Nephron progenitor cell (in vitro differentiated cells): ENCODE measurements at places on chromosomes 7 and 10.

GRCh38 chr7:48398191-48398590, 226.9 kb downstream of the ABCA13 start:
- no peak for DNase-seq

GRCh38 chr7:104137971-104138370, 69.8 kb downstream of the ORC5 start:
- no peak for DNase-seq

DNA sequence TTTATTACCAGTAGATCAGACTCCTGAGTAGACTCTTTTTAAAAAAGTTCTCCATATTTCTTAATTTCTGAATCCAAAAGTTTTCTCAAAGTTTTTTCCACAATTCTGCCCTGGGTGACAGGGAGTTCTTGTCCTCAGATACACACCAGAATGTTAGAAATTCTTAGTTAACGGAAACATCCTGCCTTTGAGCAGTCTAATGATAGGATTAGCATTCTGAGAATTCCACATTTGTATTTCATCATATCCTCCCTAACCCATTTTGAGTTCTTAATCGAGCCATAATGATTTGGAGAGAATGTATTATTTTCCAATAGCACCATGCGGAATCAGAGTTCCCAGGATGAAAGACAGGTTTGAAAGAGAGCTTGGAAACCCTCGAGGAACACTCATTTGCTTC, 28.9 kb upstream of the MRPS33 start:
- DNase-seq, result no peak

DNA sequence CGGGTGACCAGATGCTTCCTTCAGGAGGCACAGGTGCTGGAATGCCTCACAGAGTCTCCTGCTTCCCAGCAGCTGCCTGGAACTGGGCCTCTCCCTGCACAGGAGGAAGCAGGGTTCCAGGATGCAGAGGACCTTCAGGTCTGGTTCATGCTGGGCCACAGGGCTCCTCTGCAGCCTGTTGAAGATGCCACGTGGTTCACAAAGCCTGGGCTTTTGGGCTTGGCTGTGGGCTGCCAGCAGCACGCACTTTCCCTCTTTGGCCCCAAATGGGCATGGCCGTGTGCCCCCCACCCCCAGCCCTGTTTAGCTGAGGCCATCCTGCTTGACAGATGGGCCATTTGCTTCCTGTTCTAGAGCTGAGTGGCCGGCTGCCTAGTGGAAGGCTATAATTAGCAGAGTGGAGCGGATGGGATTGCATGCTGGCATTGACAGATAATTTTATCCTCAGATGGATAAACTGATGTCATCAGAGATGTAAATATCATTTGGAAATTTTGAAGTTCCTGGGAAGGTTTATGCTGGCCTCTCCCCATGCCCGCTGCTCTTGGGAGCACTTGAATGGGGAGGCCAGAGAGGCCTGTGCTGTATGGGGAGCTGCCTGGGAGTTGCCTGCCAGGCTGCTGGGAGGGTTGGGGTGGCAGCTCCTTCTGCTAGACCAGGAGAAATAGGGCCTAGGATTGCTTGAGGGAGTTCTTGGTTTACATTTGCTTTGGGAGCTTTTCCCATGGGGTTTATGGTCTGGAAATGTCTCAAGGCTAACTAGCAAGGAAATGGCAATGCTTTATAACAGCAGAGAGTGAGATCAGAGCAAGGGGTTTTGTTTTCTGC, 28.2 kb downstream of the TSPAN15 start:
- no peak for DNase-seq

DNA sequence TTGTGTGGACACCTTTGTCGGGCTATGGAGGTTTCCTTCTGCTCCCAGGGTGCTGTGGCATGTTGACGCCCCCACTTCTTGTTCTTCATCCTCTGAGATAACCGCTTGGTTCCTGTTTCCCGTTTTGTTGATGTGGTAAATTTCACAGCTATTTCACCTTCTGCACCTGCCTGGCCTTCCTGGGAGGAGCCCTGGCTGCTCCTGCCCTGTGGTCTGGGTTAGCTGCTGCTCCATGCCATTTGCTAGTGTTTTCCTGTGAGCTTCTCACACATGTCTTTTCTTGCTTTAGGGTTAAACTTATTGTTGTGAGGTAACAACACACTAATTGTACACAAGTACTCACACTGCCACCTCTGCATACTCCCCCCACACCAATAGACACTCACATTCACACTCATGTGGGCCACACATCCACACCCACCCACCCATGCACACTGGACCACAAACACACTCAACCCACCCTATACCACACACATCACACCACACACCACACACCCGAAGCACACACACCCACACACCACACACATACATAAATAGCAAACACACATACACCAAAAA, 46.5 kb upstream of the MSMB start:
- no peak for DNase-seq

- no peak for DNase-seq
Observed at GRCh38 chr10:99849536-99849935, 67.1 kb downstream of the ABCC2 start.

DNA sequence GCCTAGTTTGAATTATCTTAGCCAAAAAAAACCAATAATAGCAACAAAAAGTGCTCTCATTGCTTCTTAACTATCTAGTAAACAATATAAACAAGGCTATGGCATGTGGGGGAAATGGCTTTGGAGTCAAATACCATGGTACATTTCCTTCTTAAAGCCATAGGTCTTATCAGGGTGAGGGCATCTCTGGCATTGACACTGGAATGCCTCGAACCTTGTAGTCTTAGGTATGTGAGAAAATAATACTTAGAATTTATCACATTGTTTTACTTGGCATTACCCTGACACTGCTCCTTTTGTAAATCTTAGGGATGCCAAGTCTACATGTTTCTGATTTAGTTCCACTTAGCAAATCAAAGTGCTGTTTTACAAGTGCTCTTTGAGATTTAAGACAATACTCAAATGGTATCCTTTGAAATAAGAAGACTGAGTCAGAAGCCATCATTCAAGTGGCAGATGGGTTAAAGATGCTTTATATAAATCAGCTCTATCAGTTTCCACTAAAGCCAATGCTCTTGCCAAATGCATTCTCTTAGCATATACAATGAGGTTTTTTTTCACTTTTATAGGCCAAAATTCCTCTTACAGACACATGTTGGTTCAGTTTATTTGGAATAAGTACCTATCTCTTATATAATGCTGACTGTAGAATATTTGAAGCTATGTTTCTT, 155.2 kb downstream of the HPSE2 start:
- DNase-seq, result no peak

GRCh38 chr7:67918158-67918557, 921.5 kb downstream of the TYW1 start:
- no peak for DNase-seq

DNA sequence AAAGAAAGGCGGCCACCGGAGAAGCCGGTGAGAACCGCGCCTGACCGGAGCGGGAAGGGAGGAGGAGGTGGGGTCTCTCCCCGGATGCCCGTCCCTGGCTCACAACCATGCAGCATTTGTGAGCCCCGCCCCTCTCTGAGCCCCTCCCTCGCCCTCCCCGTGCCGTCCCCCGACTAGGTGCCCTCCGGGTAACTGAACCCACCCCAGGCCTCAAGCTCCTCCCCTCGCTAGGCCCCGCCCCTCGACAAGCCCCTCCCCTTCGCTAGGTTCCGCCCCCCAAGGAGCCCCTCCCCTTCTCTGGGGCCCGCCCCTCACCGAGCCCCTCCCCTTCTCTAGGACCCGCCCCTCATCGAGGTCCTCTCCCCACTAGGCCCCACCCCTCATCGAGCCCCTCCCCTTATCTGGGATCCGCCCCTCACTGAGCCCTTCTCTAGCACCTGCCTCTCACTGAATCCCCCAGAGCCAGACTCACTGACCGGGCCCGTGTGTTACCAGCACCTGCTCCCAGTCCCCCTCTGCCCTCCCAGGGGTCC, 42.2 kb upstream of the HSPB1 start:
- DNase-seq, result peak; percentile 95

DNA sequence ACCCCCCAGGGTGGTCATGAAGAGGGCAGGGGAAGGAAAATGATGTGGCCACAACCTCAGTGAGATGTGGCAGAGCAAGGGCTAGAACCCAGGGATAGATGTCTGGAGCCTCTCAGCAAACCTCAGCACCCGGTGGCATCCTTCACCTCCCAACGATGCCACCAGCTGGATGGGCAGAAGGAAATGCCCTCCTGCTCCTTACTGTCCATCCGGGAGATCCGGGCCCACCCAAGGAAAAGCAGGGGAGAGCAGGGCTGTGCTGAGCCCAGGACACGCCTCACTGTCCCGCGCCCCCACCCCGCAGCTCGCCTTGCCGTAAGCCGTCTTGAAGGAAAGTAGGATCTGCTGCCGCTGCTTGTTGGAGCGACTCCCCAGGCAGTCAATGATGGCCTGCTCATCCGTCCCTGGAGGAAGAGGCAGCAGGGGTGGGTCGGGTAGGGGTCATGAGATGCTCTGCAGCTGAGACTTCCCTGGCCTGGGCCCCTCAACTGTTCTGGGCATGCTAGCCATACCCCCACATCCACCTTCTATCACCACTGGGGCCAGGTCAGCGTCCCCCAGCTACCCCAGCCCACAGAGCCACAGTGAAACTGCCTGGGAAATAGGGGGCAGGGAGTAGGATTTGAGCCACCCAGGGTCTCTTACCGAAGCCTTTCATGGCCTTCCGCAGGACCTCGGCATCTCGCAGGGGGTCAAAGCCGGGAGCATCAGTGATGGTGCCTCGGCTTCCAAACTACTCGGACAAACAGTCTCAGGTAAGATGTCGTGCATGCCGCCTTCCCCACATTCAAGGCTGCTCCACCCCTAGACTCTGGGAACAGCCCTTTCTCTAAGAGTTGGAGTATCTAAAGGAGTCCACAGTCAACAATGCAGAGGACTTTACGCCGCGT, 34.3 kb downstream of the PLAC9 start:
- DNase-seq, result no peak

GRCh38 chr7:112386619-112387018, 63.6 kb upstream of the IFRD1 start:
- DNase-seq, result no peak

DNA sequence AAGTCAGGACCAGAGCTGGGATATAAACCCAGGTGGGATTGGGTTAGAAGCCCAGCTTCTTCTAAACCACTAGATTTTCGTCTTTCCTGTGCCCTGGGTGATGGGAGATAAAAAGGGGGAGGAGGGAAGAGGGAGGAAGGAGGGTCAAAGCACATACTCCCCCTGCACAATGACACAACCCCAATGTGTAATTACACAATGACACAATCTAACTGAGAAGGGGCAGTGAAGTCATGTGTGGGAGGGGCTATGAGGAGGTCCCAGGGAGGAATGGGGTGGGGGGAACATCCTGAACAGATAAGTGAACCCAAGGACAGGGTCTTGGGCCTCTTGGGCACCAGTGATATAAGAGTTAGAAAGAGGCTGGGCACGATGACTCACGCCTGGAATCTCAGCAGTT, 44.5 kb downstream of the TECTB start:
- no peak for DNase-seq

GRCh38 chr10:17009212-17009700, 120.4 kb downstream of the CUBN start:
- no peak for DNase-seq

- no peak for DNase-seq
Observed at GRCh38 chr10:285216-285615, 150.0 kb downstream of the ZMYND11 start.

GRCh38 chr10:65735382-65735781, 1190.5 kb upstream of the LRRTM3 start:
- DNase-seq, result no peak

DNA sequence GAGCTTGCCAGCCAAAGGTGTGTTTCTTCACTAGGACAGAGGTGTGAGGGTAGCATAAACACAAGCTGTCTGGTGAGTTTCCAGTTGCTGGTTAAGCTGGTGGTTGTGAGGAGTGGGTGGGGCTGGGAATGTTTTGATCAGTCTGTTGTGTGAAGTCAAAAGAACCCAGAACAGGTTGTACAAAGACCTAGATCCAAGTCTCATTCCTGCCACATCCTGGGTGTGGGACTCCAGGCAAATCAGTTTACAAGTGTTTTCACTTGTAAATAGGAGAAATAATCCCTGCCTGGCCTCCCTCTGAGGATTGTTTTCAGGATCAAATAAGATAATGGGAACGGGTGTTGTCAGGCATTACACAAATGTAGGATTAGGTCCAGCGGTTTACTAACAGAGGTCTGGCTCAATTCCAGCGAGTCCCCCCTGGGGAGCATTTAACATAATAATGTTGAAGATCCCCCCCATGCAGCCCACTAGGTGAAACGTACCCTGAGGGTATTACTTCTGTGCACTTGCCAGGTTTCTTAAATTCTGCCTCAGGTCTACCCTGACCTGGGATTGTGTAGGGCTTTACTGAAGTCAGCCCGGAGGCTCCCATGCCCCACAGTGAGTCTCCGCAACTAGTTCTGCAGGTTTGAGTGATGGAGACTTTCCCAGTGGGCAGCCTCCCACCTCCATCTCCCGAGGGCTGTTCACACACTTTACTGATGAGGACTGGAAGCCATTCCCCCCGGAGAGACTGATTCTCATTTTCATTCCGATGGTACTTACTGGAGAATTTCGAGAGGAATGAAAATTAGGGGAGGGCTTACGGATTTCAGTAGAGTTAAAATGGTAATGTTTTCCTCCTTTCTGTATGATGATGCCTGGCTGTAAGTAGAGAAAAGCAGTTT, 2.7 kb upstream of the FRAT2 start:
- DNase-seq, result peak; percentile 21

GRCh38 chr7:36109013-36109627, 43.9 kb upstream of the EEPD1 start:
- DNase-seq, result no peak

GRCh38 chr7:2478399-2478785, 2.2 kb upstream of the GRIFIN start:
- DNase-seq, result no peak

DNA sequence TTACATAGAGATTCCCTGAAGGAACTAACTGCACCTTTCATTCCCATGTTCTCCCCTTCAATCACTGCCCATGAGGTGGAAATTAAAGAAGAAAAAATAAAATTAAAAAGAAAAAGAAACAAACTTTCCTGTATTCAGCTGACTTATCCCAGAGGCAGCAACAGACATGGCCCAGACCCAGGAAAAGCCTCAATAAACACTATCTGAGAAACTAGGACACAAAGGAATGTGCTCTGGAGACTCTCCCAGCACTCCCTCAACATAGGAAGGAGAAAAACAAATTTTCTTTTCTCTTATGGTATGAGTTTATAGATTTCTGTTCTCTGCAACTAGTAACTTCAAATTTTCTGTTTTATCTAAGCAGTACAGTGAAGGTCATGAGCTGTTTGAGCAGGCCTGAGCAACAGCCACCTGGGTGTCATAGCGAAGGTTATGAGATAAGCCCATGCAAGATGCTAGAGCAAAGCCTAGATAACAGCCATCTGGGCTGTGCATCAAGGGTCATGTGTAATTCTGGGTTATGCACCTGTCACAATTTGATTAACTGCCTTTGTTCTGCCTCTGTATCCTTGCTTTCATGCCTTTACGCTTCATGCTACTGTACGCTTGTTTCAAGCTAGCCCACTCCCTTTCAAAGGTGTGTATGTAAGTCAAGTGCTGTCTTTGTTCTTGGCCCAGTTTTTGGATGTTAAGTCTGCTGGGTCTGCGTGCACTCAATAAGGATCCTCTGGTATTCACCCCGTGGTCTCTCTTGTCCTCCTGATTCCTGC, 11.0 kb upstream of the OR6B1 start:
- DNase-seq, result no peak
